Lung (tissue), 17 donors: ENCODE measurements at places on chromosomes 11 and 22. TPM values are rescaled to one million over a fixed set of nuclear protein-coding genes. Genes with fewer than 3 reads are reported as not detected.

Gene SAA4
- 3.8 TPM for total RNA-seq

Gene RIMBP3B
- total RNA-seq = 0.09 TPM

- H3K27me3 ChIP-seq = no peaks in the 10 kb centered on the region
- DNase-seq = peak; percentile 36
- H3K4me1 ChIP-seq = no peaks in the 10 kb centered on the region
- H3K36me3 ChIP-seq = peaks cover 7% of the 10 kb centered on the region
- H3K27ac ChIP-seq = no peak overlapping the region
These were observed 19.7 kb upstream of the DNAJB13 start for GRCh38 chr11:73931039-73931645.

DNA sequence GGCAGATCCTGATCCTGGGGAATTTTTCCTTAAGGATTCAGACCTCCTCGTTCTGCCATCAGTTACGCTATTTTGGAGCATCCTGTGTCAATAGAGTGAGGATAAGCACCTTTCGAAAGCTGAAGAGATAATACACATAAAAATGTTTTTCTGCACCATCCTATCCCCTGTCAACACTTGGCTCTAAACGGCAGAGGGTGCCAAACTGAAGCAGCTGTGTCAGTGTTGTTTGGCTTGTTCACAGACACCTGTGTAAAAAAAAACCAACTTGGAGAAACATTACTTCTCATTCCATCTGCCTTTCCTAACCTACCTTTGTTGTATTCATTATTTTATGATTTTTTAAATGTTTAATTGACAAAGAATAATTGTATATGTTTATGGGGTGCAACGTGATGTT, 417.0 kb upstream of the DDI1 start:
- H3K4me1 ChIP-seq = no peaks in the 10 kb centered on the region
- no peak for DNase-seq
- no peak overlapping the region for H3K4me3 ChIP-seq
- no peak overlapping the region for H3K27ac ChIP-seq

- H3K27ac ChIP-seq = no peak overlapping the region
- no peaks in the 10 kb centered on the region for H3K36me3 ChIP-seq
- no peaks in the 10 kb centered on the region for H3K27me3 ChIP-seq
These were observed 7.3 kb upstream of the ARAP1 start for GRCh38 chr11:72759468-72759985.

DNA sequence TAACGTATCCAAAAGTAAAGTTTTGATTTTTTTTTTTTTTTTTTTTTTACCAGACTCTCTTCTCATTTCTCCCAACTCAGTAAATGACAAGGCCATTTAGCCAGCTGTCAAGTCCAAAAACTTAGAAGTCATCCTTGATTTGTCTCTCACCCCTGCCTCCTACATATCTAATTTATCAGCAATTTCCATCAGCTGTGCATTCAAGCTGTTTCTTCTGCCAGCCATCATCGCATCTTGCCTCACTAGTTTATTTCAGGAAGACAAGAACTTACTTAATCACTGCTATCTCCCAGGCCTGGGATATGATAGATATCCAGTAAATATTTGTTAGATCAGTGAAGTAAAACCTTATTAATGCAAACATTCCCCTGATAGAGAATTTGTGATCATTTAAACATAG, 47.6 kb downstream of the SCGB1A1 start:
- H3K4me3 ChIP-seq = no peak overlapping the region
- no peaks in the 10 kb centered on the region for H3K36me3 ChIP-seq
- DNase-seq = no peak
- no peak overlapping the region for H3K27ac ChIP-seq
- H3K4me1 ChIP-seq = no peaks in the 10 kb centered on the region
- H3K27me3 ChIP-seq = no peaks in the 10 kb centered on the region

GRCh38 chr11:66561178-66561974, 7.0 kb downstream of the CTSF start:
- peaks cover 12% of the 10 kb centered on the region for H3K27me3 ChIP-seq
- no peaks in the 10 kb centered on the region for H3K36me3 ChIP-seq
- no peak for DNase-seq
